ENCODE measurements at places on chromosomes 3 and 15.
A peak's percentile ranks its signal among the peaks of the same experiment; 100 is the strongest.

DNA sequence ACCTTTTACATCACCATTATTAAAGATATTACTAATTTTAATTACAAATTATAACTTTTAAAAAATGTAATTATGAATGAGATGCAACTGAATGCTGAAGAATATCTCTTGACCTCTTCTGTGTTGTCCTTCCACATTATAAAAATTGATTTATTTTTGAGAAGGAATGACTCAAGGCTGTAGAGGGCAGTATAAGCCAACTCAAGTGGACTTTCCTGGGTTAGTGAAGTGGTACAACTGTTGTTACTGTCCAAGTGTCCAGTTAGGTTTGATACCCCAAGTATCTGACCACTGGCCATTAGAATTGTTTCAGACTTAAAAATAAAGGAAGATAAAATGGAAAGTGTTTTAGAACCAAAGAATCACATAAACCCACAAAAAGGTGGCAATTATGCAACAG lies 51.9 kb downstream of the BBX start:
- peak; percentile 50 for DNase-seq

DNA sequence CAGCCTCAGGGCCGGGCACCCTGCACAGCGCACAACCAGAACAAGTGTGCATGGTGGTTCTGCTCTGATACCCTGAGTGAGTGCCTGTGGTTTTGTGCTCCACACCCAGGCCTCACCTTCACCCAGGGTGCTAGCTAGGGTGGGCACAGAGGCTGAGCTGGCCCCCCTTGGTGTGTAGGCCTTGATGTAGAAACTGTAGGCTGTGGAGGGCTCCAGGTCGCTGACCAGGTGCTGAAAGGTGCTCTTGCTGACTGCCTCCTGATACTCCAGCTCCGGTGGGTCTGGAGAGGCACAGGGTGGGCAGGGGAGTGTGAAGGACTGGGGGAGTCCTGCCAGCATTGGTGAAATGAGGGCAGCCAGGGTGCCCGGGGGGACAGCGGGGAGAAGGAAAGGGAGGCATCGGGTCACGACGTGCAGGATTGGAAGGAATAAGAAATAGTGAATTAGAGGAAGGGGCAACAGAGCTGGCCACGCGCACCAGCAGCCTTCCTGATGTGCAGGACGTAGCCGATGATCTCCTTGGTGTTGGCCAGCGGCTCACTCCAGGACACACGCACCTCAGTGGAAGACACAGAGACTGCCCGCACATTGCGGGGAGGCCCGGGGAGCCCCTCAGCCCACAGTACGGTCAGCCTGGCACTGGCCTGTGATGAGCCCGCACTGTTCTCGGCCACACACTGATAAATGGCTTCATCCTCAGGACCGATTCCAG lies 26.6 kb downstream of the RNU5B-1 start:
- DNase-seq, result no peak

GRCh38 chr3:51813539-51813938 lies 34.5 kb upstream of the IQCF6 start:
- no peak for DNase-seq

DNA sequence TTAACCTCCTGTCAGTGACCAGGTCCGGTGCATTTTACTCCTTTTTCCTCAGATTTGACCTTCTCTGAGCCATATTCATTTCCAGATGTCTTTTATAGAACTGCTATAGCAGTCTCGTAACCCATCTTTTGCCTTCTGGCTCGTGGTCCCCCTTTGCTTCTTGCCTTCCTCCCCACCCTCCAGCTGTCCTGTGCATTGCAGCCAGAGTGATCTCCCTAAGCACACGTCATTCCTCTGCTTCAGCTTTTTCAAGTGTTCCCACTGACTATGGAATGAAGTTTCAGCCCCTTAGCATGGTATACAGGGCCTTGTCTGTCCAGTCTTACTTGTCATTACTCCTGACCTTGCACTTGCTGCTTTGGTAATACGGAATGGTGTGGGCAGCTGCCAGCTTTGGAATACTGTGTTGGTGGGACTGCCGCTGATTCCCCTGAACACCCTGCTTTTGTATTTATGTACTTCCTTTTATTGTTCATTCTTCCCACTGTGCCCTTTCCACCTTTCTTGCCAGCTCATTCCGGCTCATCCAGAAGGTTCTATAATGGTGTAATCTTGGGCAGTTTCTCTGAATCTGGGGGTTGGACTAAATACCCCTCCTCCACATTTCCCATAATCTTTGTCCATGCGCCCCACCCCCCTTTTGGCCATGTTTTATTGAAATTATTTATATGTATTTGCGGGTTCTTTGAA lies 38.9 kb downstream of the SLC25A26 start:
- no peak for DNase-seq

- peak; percentile 49 for DNase-seq
Measured at GRCh38 chr3:53318522-53318921, 28.8 kb downstream of the DCP1A start.

- DNase-seq, result no peak
Measured at GRCh38 chr15:42279234-42279723, 6.0 kb upstream of the TMEM87A start.

GRCh38 chr3:89912031-89912430 lies 804.6 kb downstream of the EPHA3 start:
- DNase-seq, result no peak

GRCh38 chr15:60830479-60830878 lies 351.5 kb upstream of the ICE2 start:
- DNase-seq, result peak; percentile 15

DNA sequence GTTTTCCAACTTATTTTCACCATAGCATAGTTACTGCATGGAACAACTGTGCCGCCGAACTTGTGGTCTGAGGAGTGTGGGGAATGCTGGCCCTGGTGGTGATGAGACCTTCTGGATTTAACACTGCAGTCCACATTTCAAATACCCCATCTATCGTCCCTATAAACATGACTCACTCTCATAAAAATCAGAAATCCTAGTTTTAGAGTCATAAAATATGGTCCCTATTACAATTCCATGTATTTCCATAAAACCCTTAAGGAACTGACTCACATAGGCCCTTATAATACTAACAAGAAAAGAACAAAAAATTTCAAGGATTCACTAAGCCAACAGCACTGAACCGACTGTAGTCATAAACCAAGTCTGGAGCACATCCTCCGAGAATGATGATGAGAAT lies 147.2 kb downstream of the FOXP1 start:
- no peak for DNase-seq

- DNase-seq, result no peak
Measured at GRCh38 chr15:39785139-39785538, 2.5 kb upstream of the FSIP1 start.

- DNase-seq, result no peak
Measured at GRCh38 chr3:65485826-65486469, 552.8 kb downstream of the MAGI1 start.

GRCh38 chr3:129379582-129380358 lies 48.7 kb downstream of the EFCAB12 start:
- DNase-seq, result no peak

GRCh38 chr3:194731506-194732073 lies 45.9 kb downstream of the FAM43A start:
- no peak for DNase-seq

- no peak for DNase-seq
Measured at GRCh38 chr3:194675680-194676079, 3.7 kb upstream of the LSG1 start.

- DNase-seq, result no peak
Measured at GRCh38 chr3:45765266-45765851, 31.0 kb downstream of the SLC6A20 start.

- DNase-seq, result no peak
Measured at GRCh38 chr15:33313491-33313890, 2.7 kb downstream of the RYR3 start.

- DNase-seq, result no peak
Measured at GRCh38 chr15:92157666-92158298, 235.9 kb upstream of the ST8SIA2 start.

- no peak for DNase-seq
Measured at GRCh38 chr15:55241891-55242290, 45.1 kb upstream of the RSL24D1 start.

- DNase-seq, result no peak
Measured at GRCh38 chr3:152709659-152710058, 125.3 kb upstream of the P2RY1 start.

DNA sequence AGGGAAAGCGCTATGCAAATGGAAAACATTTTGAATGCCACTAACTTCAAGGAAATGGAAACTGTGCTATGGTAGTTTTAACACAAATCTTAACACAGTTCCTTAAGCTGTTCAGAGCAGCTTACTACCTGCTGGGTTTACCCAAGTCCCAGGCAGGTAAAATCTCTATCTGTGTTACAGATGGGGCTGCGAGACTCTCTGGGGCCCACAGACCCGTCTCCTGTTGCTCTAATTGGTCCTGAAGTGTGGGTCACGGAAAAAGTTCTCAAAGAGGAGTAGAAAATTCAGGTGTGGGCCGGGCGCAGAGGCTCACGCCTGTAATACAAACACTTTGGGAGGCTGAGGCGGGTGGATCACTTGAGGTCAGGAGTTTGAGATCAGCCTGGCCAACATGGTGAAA lies 16.9 kb upstream of the ZFYVE19 start:
- DNase-seq, result no peak

- DNase-seq, result no peak
Measured at GRCh38 chr15:82039871-82040270, 5.9 kb downstream of the MEX3B start.

- DNase-seq, result no peak
Measured at GRCh38 chr3:13145131-13145825, 72.0 kb upstream of the IQSEC1 start.

DNA sequence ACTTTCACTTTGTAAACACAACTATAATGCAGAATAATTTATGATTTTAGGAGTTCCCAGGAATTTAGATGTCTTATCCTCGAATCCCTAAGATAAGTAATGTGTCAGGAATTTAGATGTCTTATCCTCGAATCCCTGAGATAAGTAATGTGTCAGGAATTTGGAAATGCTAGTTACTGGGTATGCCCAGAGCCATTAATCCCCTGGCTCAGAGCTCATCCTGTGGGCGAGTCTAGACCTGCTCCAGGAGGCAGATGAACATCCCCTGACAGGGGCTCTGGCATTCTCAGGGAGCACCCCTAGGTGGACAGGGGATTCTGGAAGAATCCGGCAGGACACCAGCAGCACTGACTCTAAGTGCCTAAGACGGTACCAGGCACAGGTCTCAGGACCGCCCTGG lies 163.3 kb downstream of the ARRDC4 start:
- no peak for DNase-seq

DNA sequence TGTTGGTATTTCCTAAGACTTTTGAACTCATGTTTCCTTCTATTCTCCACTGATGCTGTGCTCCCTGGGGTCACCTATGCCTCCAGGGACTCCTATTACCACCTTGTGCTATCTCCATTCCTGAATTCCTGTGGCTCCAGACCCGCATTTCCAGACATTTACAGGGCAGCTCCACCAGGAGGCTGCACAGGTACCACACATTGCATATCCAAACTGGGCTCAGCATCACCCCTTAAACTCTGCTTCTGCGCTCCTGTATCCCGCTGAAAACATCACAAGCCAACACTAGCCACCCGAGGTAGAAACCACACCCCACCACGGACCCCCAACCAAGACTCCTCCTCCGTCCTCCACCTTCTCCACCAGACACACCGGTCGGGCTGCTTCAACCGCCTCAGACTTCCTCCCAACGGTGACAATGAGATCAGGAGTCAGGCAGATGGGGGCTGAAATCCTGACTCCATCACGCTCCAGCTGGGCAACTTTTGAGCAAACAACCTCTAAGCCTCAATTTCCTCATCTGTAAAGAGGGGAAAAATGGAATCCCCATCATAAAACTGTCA lies 10.4 kb downstream of the TNK2 start:
- no peak for DNase-seq

DNA sequence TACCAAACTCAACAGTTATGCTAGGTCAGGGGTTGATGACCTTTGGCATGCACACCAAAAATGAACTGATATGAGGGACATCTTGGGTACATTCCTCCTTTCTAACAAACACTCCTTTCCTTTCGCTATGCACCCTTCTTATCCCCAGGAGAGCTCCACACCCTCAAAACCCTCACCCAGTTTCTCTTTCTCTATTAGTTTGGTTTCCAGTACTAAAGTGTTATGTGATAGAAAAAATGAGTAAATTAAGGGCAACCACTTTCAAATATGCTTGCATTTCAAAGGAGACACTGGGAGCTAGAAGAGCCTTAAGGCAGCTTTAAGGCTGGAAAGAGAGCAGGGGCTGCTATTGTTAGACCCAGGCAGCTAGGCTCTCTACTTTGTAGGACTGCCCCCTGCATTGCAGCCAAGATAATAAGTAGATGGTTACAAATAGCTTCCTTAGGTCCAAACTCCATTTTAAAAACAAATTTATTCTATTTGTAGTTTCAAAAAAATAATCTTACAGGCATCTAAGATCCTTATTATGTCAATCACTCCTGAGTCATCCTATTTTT lies 244.3 kb downstream of the ZIC1 start:
- DNase-seq, result peak; percentile 17

GRCh38 chr3:101574388-101575112 lies 570 bp downstream of the PCNP start:
- DNase-seq, result peak; percentile 59

DNA sequence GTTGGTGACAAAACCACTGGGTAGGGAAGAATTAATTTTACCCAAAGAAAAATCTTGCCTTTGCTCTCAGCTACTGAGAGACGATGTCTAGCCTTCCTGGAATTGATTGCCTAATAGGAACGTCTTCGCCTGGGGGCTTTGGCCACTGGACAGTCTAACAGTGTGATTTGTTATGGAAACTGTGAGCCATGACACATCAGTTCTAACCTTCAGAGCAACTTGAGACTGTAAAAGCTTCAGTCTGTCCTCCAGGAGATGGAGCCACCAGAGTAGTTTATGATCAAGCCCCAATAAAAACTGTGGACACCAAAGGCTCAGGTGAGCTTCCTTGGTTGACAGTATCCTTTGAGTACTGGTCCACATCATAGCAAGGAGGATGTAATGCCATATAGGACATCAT lies 235.8 kb upstream of the TMCO5A start:
- DNase-seq, result no peak

DNA sequence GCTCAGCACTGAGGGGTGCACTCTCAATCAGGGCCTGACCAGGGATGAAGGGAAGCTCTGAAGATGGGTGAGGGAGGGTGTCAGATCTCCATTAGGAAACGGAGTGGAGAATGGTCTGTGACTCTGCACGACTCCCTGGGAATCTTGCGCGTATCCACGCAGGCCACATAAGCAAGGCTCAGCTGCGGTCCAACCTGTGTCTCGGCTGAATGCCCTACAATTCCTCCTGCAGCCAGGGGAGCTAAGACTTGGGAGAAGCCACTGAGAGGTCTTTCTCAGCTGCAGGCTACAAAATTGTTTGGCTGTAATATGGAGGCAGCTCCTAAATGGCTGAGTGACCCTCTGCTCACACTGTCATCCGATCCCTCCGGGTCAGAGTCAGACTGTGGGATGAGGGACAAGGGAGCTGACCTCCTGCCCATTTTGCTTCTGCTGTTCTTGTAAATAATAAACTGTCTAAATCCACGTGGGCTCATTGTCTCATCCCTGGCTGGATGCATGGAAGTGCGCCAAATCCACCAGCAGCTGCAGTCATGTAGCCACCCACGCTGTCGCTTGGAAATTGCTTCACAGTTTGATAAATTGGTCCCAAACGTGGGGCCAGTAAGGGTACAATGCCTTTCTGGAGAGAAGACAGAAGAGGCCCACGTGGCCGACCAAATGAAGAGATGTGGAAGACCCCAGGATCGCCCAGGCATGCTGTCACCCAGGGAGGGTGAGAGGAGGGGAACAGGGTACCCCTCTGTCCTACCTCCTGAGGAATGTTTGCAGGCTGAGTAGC lies 30.5 kb downstream of the ALS2CL start:
- peak; percentile 4 for DNase-seq

- DNase-seq, result no peak
Measured at GRCh38 chr15:69131362-69132220, 28.8 kb upstream of the GLCE start.

GRCh38 chr3:120469882-120470301 lies 19.1 kb upstream of the FSTL1 start:
- DNase-seq, result peak; percentile 32

Data from astrocyte of the spinal cord (primary cell).